ENCODE measurements at places on chromosomes 4 and X.

DNA sequence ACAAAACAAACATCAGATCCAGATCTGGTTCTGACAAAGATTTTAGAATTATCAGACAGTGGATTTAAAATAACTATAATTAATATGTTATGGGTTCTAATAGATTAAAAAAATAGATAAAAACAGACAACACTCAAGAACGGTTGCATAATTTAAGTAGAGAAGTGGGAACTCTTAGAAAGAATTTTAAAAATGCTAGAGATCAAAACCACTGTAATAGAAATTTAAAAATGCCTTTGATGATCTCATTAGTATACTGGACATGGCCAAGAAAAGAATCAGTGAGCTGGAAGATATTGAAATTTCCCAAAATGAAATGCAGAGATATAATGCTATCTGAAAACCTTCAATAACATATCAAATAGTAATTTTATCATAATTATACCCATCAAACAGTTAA lies 28.3 kb upstream of the DYNLT3 start:
- DNase-seq, result no peak

- no peak for DNase-seq
Observed at GRCh38 chr4:1752284-1753041, 31.1 kb downstream of the TACC3 start.

- DNase-seq, result no peak
Observed at GRCh38 chrX:115368876-115369275, 79.4 kb downstream of the LUZP4 start.

DNA sequence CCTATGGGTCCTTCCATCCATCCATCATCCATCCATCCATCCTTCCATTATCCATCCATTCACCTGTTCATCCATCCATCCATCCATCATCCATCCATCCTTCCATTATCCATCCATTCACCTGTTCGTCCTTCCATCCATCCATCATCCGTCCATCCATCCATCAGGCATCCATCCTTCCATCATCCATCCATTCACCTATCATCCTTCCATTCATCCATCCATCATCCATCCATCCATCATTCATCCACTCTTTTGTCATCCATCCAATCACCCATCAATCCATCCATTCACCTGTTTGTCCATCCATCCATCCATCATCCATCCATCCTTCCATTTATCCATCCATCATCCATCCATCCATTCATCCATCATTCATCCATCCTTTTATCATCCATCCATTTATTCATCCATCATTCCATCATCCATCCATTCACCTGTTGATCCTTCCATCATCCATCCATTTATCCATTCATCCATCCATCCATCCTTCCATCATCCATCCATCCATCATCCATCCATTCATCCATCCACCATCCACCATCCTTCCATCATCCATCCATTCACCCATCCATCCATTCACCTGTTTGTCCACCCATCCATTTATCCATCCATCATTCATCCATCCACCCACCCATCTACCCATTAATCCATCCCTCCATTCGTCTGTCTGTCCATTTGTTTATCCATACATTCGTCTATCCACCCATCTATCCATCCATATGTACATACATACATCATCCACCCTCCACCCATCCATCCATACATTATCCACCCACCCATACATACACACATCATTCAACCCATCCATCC lies 34.8 kb downstream of the SH3TC1 start:
- no peak for DNase-seq

DNA sequence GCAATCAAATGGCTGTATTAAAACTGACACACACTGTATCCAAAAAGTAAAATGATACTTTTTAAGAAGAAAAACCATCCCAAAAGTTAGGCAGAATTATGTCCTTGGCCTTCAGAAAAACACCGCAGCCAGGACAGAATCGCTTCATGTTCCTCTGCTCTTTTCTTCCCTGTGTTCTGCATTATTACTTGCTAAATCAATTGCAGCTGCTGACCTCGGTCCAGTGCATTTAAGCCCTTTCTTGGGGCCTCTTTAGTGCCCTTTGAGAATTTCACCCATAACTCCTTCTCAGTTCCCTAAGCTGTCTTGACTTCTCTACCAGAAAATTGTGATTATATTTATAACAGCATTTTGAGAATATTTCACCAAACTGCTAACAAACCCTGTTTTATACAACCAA lies 696.9 kb downstream of the PCDH7 start:
- DNase-seq, result no peak

DNA sequence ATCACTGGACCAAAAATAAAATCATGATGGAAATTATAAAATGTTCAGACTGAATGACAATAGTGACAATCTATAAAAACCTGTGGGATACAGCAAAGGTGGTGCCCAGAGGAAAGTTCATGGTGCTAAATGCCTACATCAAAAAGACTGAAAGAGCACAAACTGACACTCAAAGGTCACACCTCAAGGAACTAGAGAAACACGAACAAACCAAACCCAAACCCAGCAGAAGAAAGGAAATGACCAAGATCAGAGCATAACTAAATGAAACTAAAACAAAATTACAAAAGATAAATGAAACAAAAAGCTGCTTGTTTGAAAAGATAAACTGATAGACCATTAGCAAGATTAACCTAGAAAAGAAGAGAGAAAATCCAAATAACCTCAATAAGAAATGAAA lies 78.7 kb downstream of the ANAPC10 start:
- no peak for DNase-seq

DNA sequence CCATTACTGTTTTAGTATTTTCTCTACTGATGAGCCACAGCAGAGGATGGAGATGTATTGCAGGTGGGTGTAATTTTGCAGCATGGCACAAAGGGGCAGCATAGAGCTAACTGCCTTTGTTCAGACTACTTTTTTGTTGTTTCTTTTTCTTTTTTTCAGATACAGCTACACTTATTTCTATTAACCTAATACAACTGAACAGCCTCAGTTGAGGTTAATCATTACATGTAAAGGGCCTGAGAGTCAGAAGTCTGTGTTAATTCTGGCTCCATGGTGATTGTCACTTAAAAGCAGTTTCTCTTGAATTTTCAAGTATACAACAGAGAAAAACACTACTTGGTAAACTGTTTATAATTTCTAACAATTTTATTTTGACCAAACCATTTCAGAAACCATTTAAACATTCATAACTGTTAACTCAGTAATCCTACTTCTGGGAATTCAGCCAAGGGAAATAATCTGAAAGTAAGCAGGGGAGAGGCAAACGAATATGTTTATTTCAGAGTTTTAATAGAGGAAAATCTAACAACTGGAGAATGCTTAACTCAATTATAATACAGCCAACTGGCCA lies 13.9 kb upstream of the PPEF2 start:
- DNase-seq, result no peak

- DNase-seq, result no peak
Observed at GRCh38 chr4:147535124-147535523, 54.2 kb downstream of the EDNRA start.

- no peak for DNase-seq
Observed at GRCh38 chr4:82975792-82976191, 34.8 kb downstream of the LIN54 start.

- no peak for DNase-seq
Observed at GRCh38 chrX:16873106-16873505, 2.9 kb upstream of the RBBP7 start.

DNA sequence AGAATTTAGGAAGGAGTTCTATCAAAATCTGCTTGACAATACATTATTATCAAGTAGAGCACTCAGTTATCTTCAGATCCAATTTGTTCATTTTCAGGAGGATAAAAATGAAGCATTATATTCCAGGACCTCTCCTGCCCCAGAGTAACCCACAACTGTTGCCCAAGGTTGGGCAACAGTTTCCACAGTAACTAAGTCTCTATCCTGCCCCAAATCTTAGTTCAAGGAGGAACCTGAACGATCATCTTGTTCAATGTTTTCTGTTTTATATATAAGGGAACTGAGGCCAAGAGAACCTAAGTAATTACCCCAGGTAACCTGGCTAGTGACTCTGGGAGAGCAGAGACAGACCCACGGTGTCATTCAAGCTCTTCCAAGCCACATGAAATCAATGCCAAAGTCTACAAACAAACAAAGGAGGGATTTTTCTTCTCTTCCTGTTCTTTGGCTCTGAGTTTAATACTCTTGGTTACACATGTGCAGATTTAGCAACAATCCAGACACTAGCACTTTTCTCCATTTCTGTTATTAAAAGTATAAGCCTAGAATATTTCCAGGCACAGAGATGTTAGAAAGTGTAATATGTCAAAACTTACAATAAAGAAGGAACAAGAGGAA lies 105.6 kb downstream of the C4orf51 start:
- DNase-seq, result no peak

GRCh38 chrX:31423609-31424189 lies 351.9 kb upstream of the FTHL17 start:
- no peak for DNase-seq

GRCh38 chr4:106266201-106266600 lies 49.8 kb downstream of the TBCK start:
- no peak for DNase-seq

GRCh38 chr4:8439914-8440491 lies 520 bp downstream of the ACOX3 start:
- no peak for DNase-seq

- no peak for DNase-seq
Observed at GRCh38 chr4:101288365-101289145, 58.8 kb downstream of the PPP3CA start.

DNA sequence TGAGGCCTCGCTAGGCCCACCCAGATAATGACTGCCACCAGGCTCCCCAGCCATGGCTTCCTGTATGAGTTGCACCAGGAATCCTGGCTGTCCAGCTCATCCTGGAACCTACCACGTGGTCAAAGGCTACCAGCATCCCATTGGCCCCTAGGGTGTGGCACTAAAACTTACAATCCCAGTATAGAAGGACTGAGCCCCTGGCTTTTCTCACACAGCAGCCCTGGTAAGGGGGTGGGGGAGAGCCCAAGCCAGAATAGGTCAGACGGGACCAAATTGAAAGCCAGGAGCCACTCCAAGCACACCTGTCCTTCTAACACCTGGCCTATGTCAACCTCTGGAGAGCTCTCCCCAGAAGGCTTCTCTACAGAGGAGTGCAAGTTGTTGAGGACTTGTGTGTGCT lies 269.3 kb upstream of the AGTR2 start:
- DNase-seq, result no peak

DNA sequence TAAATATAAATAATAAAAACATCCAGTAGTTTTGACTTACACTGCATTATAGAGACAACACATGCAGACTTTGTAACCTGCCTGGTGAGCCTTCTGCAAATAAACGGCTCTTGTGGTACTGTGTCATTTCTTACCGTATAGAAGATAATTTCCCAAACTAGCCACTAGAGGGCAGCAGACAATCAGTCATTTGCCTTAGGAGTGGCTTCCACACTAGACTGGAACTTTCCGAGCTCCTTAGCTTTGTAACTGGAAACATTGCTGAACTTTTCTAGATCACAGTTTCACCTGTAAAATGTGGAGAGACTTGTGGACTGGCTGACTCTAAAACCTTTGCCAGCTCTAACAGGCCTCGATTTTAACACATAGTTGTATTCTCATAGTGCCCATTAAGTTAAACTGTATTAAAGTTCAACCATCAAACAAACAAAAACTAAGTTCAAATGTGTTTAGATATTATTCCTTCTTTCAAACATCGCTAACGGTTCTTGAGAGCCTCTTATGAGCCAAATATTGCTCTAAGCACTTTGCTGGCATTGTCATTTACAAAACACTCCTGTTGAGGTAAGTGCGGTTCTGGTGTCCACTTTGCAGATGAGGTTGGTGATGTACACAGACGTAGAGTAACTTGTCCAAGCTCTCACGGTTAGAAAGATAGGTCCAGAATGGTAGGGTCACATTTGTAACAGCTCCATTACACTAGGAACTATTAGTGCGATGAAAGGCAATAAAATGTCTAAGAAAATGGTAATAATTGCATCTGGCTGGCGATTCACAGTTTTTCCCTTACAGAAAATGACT lies 345.5 kb downstream of the ANK2 start:
- DNase-seq, result no peak

- DNase-seq, result no peak
Observed at GRCh38 chr4:85495621-85496020, 20.7 kb downstream of the ARHGAP24 start.

GRCh38 chr4:149794352-149794751 lies 21.3 kb downstream of the IQCM start:
- no peak for DNase-seq

- no peak for DNase-seq
Observed at GRCh38 chr4:62075521-62075920, 875.4 kb downstream of the ADGRL3 start.

Measured in effector memory CD4-positive, alpha-beta T cell (primary cell).